BJ (cell line): ENCODE measurements at places on chromosomes 4 and X.

GRCh38 chr4:110869862-110870572, 247.1 kb upstream of the PITX2 start:
- no peak for DNase-seq

- DNase-seq, result no peak
Observed at GRCh38 chrX:125894947-125895346, 271.1 kb downstream of the DCAF12L2 start.

GRCh38 chr4:83125738-83126141, 11.2 kb upstream of the PLAC8 start:
- DNase-seq, result no peak

DNA sequence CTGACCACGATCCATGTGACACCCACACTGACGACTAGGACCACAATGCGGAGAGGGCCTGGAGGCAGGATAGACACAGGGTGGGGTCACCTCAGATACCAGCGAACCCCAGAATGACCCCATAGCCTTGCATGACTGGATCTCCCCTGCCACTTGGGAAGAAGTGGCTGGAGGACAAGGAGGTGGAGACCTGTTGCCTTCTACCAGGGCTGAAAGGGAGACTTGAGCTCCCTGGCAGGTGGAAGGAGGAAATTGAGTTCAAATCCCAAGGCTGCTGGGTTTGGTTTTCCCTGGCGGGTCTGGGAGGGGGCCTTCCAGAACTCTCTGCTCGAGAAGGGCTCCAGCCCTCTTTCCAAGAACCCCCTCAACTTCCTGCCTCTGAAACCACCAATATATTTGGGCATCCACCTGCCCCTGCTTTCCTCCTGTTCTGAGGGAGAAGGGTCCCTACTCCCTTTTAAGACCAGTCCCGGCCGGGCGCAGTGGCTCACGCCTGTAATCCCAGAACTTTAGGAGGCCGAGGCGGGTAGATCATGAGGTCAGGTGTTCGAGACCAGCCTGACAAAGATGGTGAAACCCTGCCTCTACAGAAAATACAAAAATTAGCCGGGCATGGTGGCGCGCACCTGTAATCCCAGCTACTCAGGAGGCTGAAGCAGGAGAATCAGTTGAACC, 3.0 kb downstream of the FAM3A start:
- no peak for DNase-seq

GRCh38 chrX:87045352-87045751, 472.2 kb upstream of the KLHL4 start:
- no peak for DNase-seq

- no peak for DNase-seq
Observed at GRCh38 chr4:70940134-70940533, 38.0 kb downstream of the MOB1B start.

DNA sequence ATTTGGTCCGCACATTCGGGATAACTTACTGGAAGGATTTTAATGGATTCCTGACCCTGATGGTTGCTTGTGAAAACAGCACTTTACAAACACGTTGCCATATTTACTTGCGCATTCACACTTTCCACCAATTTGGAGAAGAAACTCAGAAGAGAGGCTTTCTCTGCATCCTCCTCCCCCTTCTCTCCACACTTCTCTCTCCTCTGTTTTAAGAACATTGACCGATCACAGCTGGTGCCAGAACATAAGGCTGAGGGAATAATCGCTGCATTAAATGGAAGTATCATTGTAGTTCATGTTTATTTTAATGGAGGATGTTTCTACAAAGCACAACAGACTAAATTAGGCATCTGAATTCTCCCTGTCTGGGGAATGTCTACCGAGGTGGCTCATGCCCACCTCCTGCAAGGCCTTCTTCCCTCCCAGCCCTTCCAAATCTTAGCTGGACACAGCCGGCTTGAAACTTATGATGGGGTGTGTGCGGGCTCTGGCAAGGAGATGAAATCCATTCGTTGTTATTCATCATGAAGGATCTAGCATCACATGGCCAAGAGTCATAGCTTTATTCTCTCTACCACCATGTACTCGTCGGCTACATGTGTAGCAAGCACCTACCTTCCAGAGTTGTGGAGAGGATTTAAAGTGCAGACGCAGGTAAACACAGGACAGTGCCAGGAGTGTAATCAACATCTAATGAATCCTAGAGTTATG, 204.1 kb downstream of the LDB2 start:
- DNase-seq, result no peak

DNA sequence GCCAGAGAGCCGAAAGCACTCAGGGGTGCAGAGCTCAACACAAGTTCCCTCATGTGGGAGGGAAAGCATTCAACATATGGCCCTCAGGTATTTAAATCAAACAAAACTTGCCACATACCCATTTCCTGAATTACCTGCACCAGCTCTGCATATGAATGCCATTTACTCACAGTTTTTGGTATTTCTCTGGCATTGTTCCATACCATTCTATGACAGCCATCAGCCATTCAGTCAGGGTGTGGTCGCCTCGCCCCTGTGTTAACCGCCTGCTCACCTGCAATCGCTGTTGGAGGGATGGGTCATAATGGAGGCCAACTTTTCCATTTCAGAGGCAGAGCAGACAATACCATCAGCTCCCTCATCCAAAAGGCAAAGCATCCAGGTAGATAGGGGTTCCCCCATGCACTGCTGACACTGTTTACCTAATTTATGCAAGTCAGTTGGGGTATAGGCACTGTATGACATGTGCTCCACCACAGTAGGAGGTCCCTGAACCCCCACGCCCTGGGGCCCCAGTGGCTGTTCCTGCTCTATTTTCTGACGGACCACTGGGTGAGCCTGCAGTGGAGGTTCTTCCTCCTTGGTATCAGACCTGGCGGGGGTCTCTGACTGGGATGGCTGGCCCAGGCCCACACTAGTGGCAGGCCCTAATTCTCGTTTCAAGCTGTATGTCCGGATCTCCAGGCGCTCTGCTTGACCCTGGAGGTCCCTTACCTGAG, 227.1 kb downstream of the ADGRL3 start:
- DNase-seq, result no peak

DNA sequence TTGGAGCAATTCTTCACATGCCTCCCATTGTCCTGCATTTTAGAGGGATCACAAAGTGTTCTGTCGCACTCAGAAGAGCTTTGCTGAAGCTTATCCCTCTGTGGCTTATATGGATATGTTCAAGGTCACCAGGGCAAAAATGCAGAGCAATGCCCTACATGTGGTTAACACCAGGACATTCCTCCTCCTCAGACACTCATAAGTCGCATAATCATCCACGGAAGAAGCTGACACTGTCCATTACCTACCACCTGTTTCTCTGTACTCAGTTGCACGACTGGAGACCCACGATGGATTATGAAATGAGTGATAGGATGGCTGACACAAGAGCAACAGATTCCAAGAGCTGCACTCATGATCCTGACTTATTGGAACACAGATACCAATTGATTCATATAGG, 68.7 kb upstream of the PRDX4 start:
- DNase-seq, result no peak

DNA sequence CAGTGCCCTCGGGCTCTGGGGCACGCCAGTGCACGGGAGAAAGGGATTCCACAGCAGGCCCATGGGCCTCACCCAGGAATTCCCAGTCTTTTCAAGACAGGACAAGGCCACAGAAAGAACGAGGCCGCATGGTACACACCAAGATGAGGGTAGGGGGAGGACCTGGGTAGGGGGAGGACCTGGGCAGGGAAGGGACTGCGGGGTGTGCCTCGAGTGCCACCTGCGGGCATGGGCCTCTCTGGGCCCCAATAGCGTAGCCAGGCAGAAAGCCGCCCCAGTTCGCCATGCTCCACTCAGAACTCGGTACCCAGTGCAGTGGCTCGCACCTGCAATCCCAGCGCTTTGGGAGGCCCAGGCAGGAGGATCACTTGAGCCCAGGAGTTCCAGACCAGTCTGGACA, 14.0 kb upstream of the DUSP9 start:
- no peak for DNase-seq

DNA sequence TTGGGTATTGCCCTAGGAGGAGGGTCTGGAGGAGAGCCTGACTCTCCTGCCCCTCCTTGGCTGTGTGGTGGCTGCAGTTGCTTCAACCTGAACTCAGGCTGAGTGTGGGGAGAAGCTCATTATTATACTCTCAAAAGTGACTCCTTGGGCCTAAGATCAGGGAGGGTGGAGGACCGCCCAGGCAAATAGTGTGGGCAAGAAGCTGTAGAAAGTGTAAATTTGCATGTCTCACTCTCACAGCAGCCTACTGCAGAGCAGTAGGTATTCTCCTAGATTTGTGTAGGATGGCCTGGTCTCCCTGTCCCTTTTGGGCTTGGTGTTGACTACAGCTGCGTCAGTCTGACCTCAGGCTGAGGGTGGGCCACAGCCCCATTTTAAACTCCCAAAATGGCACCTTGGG, 156.1 kb downstream of the ZNF330 start:
- DNase-seq, result no peak

DNA sequence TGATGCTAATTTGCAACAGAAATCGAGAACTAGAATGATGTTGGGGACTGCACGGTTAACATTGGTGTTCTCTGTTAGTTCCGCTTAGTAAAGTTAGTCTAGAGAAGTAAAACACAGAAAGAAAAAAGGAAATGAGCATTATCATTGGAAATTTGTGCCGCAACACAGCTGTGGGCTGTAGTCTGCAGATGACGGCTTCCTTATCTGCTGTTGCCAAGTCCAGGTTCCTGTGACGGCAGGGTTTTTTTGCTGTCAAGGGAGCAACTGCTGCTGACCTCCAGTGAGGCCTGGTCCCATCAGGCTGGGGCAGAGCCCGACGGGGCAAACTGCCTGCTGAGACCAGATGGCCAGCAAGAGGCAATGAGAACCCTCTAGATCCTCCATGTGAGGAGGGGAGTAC, 38.9 kb upstream of the PHEX start:
- DNase-seq, result no peak

- DNase-seq, result no peak
Observed at GRCh38 chrX:47078129-47079043, at the start of gene RGN. Gene RGN (plus strand): TSS chrX:47078443. CDS start chrX:47081145, 2,702 bp downstream.

GRCh38 chr4:8709050-8709728, 116.6 kb downstream of the CPZ start:
- DNase-seq, result no peak

- DNase-seq, result no peak
Observed at GRCh38 chrX:41090568-41091238, 5.5 kb downstream of the USP9X start.

- no peak for DNase-seq
Observed at GRCh38 chr4:70902577-70903290, 565 bp downstream of the MOB1B start.

GRCh38 chr4:146245246-146245645, 30.9 kb downstream of the REELD1 start:
- no peak for DNase-seq

DNA sequence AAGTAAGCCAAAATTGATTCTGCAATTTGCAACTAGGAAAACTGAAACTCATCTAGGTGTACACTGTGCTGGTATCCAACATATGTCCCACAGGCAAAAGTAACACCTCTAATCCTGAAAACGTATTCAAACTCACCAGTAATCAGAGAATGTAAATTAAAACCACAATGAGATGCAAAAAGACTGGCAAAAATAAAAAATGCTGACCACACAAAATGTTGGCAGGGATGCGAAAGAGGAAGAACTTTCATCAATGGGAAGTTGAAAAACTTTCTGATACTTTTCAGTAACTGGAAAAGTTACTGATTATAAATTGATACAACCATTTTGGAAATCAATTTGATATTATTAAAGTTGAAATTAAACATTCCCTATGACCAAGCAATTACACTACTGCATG, 20.1 kb upstream of the CORIN start:
- no peak for DNase-seq

- DNase-seq, result no peak
Observed at GRCh38 chrX:110002300-110003166, at the start of gene TMEM164. Gene TMEM164 (plus strand): TSS chrX:110003114. CDS start chrX:110003775, 661 bp downstream.

GRCh38 chrX:95974890-95975289, 709.8 kb upstream of the DIAPH2 start:
- DNase-seq, result no peak

DNA sequence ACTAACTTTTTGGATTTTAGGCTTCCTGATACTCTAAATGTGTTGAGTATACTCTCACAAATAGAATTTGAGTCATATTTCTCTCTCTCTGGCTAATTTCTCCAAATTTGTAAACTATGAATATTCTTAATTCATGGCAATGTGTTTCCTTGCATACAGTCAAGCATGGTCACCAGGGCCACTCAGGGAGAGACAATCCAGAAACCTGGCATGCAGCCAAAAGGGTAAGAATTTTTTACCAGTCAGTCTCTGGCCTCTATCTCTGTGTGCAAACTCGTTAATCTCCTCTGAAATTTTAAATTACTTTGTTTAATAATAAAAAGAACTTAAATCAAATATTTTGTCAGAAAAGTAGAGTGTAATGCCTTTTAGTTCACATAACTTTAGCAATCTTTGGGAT, 179.8 kb downstream of the OR13H1 start:
- DNase-seq, result no peak

DNA sequence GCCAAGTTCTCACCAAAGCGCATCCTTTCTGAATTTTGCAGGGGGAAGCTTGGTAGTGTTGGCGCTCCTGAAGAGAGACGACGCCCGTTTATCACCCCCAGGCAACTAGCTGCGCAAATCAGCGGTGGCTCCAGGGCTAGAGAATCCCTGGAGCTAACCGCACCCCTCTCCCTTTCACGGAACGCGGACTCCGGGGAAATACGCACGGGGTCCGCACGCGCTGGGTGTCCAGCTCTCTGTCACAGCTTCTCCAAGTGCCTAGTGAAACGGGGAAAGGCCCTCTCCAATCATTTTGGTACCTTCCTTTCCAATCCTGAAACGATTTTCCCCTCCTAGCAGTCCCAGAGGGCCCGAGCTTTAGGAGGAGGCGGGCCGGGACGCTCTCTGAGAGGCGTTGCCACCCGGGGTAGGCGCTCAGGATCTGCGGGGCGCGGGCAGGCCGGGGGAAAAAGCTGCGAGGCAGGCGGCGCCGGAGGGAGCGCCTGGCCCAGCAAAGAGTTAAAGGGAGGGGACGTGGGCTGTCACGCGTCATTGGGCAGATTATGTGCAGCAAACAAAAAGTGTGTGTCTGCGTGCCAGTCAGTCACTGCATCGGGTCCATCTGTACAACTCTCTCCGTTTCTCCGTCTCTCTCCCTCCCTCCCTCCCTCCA, at the start of gene PRDM8:
PRDM8 (plus strand) TSS at position 582 of the 652 bp plus-strand sequence. CDS start 2,578 bp downstream, outside the sequence.
- DNase-seq, result no peak

DNA sequence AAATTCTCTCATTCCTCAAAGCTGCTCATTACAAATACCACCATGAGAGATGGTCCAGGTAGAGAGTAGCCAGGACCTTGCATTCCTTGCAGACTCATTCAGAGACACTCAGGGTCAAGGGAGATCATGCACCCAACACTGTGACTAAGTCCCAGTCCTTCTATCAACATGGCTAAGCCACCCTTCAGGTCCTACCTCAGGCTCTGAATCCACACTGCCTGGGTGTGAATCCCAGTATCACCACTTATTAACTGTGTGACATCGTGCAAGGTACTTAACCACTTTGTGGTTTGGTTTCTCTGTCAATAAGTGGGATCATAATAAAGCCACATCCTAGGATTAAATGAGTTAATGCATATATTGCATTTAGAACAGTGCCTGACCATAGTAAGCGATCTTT, 124.1 kb upstream of the NEIL3 start:
- DNase-seq, result no peak

DNA sequence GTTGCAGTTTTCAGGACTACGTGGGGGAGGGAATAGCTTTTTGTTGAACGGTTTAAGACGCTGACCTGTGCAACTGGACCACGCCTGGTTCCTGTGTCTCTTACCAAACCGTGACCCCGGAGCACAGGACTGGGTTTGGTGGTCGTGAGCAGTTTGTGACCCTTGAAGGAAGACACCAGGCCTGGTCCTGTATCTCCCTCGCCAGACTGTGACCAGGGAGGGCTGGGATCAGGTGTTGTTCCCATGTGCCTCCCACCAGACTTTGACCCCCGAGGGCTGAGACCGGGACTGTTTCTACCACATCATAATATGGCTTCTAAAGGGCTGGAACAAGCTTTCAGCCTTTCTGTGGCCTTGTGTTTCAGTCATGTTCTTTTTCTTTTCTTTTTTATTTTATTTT, 683 bp downstream of the EBP start:
- no peak for DNase-seq
